ENCODE measurements at places on chromosomes 1 and 21.

GRCh38 chr1:212622906-212623305 lies 14.3 kb downstream of the ATF3 start:
- DNase-seq, result no peak

- no peak for DNase-seq
Measured at GRCh38 chr1:46364612-46365011, 24.0 kb downstream of the NSUN4 start.

DNA sequence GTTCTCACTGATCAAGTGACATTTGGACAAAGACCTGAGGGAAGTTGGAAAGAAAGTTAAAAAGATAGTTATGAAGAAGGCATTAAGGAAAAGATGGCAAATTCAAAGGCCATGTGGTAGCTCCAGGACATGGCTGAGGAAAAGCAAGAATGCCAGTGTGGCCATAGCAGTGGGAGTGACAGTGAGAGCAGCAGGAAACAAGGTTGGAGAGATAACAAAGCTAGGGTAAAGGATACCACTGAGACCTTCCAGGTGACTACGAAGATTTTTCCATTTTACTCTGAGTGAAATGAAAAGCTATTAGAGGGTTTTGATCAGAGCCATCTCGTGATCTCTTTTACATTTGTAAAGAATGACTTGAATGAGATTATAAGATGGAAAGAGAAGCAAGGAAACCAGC lies 170.6 kb downstream of the SLC44A5 start:
- no peak for DNase-seq

GRCh38 chr1:114109981-114110380 lies 43.7 kb downstream of the SYT6 start:
- no peak for DNase-seq

GRCh38 chr1:21233490-21233889 lies 56.8 kb downstream of the ECE1 start:
- DNase-seq, result no peak

DNA sequence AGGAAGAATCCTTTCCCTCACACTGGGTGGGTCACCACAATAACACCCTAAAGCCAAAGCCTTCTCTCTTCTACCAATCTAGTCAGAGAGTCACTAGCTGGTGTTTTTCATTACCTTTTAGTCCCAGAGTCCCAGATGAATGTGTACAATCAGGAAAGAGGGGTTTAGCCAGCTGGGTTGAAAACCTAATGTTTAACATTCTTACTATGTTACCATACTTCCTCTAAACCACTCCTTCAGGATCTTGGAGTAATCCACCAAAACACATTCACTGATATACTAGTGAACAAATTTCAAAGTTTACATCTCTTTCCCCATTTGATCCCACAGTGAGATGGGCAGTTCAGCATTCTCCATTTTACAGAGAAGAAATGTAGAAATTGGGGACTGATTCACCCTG lies 9.7 kb downstream of the LPAR3 start:
- DNase-seq, result peak; percentile 66

- no peak for DNase-seq
Measured at GRCh38 chr1:238608144-238608543, 717.4 kb upstream of the ZP4 start.

GRCh38 chr1:55358581-55358980 lies 143.4 kb upstream of the USP24 start:
- no peak for DNase-seq

GRCh38 chr1:28510970-28511440 lies 5.2 kb downstream of the RCC1 start:
- no peak for DNase-seq

- DNase-seq, result no peak
Measured at GRCh38 chr1:34166191-34166624, 1.2 kb upstream of the CSMD2 start.

DNA sequence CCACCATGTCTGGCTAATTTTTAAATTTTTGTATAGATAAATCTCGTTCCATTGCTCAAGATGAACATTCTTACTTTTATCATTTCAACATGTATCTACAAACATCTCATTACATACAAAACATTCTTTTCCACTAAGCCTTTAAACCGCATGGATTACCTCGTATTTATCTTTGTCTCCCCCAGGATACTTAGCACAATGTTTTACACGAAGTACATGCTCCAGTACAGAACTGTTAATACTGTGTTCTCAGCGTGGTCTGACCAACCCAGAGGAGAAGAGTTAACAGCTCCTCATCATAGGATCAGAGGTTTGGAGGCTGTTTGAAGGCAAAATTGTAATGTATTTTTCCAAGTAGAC lies 7.4 kb downstream of the PIK3C2B start:
- peak; percentile 96 for DNase-seq

GRCh38 chr1:99218572-99218971 lies 45.7 kb upstream of the PLPPR4 start:
- DNase-seq, result no peak

DNA sequence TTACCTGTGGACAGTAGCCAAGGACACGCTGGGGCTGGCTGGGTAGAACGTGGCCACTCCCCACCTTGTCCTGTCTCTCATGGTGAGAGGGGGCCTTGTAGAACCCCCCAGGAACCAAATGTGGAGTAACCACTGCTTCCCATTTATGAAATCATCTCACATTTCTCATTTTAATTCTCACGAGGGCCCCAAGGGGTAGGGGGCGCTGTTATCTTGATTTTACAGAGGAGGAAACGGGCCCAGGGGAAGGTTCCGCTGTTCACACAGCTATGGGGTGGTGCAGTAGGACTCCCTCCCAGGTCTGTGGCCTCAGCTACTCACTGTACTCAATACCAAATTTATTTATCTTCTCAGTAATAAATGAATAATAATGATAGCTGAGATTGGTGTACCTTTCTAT lies 5.5 kb downstream of the SMPDL3B start:
- DNase-seq, result peak; percentile 23

DNA sequence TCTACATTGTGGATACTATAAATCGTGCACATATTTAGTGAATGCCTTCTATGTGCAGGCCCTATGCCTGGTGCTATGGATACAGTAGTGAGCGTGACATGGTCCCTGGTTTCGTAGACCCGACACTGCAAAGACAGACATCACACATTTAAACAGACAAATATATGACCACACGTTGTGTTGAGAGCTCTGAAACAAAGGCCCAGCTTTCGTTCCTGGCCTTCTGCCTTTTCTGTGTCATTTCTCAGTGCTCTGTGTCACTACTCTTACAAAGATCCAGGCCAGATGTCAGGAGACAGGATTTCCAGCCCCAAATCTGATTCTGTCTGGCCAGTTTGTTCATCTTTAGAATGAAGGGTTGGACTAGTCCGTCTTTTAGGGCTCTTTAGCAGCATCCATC lies 19.3 kb upstream of the TRABD2B start:
- no peak for DNase-seq

DNA sequence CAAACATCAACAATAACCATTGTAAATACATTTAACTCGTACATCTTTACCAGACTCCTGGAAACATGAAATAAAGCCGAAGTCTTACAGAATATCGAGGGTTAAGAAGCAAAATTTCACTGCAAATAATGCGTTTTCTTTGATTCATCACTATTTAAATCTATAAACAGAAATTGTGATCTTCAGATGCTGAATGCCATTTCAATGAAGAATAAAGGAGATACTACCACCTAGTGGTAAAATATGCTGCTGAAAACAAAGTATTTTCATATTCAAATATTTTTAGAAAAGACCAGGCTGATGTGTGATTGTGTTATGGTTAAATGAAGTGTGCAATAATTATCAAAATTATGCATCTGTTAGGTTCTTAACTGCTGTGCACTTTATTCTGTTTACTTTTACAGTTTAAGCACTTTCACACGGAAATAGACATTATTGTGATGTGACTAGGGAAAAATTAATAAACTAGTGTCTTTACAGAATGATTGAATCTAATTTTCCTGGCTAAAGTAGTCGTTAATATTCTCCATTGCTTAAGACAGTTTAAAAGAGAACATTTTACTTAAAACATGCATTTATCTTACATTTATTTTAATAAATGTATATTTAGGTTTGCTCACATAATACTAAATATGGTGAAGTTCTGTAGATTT lies 1093.1 kb downstream of the MRPL39 start:
- DNase-seq, result no peak

Data from fibroblast of villous mesenchyme (primary cell).